COLO829 (cell line): ENCODE measurements at places on chromosomes 6 and 20.

DNA sequence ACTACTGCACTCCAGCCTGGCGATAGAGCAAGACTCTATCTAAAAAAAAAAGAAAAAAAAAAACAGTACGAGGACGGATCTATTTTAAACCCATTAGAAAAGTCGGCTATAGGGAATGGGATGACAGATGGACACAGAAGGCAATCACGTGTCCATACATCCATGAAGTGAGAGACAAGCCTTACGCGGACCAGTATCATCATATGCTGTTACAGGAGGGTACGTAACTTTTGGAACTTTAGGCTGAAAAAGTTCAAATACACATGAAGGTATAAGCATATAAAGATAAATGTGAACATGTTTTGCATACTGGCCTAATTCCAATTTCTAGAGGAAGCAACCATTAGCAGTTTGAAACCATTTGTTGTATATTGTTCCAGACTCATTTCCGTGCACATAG is 109.8 kb upstream of the EXOC2 start:
- DNase-seq = no peak

GRCh38 chr6:131945971-131946370 is 5.2 kb downstream of the CCN2 start:
- DNase-seq = no peak

DNA sequence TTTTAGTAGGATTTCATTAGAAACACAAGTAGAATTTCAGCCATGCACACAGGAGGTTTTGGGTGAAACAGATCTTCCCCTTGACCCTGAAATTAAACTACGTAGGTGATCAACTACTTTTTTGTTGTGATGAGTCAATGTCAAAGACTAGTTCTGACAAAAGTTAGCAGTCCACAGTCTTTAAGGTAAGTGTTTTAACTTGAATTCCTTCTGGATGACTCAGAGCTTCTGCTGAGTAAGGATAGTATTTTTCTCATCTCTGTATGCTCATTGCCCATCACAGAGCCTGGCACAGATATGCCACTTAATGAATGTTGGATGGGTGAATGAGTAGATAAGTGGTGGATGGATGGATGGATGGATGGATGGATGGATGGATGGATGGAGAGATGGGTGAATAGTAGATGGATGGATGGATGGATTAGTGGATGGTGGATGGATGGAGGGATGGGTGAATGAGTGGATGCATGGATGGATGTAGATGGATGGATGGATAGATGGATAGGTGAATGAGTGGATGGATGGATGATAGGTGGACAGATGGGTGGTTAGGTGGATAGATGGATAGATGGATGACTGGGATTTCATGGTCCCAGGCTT is 165.3 kb downstream of the ZMYND8 start:
- DNase-seq = peak; percentile 49

DNA sequence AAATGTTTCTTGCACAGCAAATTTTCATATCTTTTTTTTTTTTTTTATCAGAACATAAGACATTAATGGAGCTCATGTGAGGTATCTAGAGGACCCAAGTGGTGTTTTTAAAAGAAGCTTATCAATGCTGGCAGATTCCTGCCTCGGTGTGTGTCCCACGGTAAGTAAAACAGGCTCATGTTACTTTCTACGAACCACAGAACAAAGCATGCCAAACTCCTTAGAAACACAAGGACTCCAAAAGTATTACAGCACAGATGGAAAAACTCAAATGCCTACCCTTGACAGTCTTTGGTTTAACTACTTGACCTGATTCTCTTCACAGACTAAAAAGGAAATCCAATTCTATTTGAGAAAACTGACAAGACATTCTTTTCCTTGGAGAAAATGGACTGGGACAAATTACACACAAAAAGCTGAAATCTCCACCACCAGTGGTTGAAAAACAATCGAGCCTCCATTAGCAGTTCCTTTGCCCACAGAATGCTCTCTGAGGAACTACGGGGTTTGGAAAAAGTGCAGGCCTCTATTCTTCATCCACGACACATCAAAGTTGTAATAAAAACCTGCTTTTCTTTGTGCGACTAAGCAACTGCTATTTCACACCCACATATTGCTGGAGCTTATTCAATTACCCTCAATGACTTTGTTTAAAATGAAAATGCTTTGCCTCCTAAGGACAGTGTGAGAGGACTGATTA is 5.4 kb downstream of the METTL24 start:
- no peak for DNase-seq

DNA sequence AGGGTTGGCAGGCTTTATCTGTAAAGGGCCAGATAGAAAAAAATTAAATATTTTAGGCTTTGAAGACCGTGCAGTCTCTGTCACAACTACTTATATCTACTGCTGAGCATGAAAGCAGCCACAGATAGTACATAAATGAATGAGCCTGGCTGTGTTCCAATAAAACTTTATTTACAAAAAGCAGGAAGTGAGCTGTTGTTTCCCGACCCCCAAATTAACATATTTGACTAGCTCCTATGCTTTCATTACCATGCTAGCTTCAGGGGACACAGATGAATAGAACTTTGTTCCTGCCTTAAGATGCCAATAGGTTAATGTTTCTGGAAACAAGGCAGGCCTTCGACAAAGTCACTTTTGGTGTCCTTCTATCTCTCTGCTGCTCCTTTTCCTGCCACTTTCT is 1058.0 kb upstream of the FLRT3 start:
- DNase-seq = peak; percentile 60

DNA sequence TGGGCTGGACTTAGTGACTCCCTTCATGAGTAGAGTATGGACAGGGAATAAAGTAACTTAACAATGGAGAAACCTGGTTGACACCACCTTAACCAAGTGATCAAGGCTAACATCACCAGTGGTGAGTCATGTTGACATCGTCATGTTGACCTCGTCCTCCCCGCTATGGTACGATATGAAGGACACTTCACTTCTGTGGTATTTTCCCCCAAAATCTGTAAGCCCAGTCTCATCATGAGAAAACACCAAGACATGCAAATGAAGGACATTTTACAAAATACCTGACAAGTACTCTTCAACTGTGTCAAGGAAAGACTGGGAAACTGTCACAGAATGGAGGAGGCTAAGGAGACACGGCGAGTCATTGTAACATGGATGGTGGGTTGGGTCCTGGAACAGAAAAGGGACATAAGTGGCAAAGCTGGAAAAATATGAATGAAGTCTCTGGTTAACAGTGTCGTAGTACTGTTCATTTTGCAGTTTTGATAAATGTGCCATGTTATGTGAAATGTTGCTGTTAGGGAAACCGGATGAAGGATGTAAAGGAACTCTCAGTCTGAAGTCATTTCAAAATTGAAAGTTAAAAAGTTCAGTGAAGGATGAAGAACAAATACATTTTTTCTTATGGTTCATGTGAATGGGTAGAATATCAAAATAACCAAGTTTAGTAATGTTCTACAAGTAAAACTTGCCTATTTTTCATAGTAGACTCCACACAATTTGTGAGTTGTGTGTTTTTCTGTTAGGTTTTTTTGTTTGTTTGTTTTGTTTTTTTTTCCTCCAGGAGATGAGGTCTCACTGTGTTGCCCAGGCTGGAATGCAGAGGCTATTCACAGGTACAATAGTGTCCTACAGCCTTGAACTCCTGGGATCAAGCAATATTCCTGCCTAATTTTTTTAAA is 247.5 kb downstream of the TMEM242 start:
- DNase-seq = no peak

GRCh38 chr6:88565409-88565811 is 398.0 kb downstream of the RNGTT start:
- DNase-seq = peak; percentile 80

- DNase-seq = no peak
Observed at GRCh38 chr6:15604843-15605242, 58.0 kb downstream of the DTNBP1 start.

- DNase-seq = peak; percentile 66
Observed at GRCh38 chr20:37564388-37565133, 36.9 kb upstream of the BLCAP start.

- peak; percentile 25 for DNase-seq
Observed at GRCh38 chr6:31901415-31901952, 402 bp downstream of the ZBTB12 start.

GRCh38 chr20:23415959-23416583 is 5.2 kb downstream of the NAPB start:
- no peak for DNase-seq

DNA sequence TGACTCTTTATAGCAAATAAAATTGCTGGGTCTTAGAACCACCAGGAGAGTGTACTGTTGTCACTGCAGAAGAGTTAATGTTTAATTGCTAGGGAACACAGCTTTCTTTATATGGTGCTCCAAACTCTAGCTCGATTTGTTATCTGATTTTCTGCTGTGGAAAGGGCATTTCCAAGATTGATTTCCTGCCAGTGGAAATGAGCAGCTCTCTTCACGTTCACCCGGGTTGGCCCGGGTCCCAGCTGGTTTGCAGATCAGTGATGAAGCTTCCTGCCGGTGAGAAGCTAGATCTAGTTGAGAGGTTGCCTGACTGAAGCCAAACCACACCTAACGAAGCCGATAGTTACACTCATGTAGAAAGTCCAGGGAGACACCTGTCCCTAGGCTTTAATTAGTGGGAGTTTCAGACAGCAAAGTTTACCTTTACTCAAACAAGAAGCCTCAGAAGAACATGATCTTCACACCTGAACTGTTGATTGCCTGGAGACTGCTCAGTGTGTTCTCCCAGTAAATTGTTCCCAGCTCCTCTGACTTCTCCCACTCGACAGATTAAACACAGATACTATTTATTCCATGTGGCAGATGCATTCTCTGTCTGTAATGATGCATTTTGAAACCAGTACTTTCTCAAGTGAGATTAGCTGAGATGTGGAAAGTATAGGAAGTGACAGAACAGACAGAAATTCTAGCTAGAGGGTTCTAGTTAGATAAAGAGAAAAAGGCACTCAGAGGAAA is 27.8 kb downstream of the PAQR8 start:
- peak; percentile 75 for DNase-seq

GRCh38 chr6:39992861-39993622 is 58.8 kb upstream of the MOCS1 start:
- DNase-seq = no peak
